ENCODE measurements at places on chromosomes 7 and 10. TPM values are rescaled to one million over a fixed set of nuclear protein-coding genes. Genes with fewer than 3 reads are reported as not detected.

DNA sequence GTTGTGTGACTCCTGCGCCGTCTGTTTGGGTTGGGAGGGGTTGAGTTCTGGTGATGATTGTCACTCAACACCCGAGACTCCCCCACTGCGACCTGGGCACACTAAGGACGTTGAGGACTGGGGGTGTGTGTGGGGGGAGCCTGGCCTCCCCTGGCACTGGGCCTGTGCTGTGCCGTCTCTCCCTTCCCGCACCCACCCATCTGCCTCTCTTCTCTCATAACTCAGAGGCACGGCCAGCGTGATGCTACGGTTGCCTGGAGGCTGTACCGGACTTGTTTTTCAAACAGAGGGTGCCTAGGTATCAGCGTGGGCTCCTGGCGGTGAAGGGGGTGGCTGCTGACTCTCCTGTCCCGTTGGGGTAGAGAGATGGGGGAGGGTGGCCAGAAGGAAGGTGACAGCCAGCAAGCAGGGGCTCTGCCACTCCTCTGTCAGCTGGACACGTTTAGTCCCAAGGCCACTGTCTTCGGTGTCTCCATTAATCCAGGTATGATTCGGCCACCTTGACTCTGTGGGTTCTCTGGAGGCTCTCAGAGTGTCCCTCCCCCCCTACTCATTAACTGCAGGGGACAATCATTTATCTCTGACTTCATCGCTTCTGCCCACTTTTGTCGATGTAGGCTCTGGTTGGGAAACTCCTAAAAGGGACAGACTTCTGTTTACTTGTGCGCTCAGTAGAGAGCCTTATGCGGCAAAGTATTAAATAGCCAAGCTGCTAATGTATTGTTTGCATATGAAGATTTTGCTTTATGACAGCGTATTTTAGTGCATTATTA lies 56.5 kb upstream of the PFKFB3 start:
- DNase-seq, result no peak

DNA sequence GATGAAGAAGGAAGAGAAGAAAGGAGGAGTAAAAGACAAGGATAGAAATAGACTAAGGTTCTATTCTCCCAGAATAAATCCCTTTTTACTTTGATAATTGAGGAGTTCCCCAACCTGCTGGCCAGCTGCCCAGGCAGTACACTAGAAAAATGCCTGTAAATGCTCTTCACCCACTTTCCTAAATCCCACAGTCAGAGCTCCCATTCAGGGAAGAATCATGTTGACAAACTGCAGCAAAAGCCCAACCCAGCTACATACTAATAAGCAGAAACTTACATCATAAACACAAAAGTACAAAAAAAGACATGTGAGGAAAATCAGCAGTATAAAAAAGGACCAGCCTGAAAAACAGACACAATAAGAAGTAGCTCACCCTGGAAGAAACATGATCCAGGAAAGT lies 15.8 kb upstream of the KDM7A start:
- no peak for DNase-seq

GRCh38 chr10:75475460-75476182 lies 44.2 kb downstream of the LRMDA start:
- no peak for DNase-seq

GRCh38 chr10:98404571-98405359 lies 10.2 kb downstream of the PYROXD2 start:
- peak; percentile 34 for DNase-seq

DNA sequence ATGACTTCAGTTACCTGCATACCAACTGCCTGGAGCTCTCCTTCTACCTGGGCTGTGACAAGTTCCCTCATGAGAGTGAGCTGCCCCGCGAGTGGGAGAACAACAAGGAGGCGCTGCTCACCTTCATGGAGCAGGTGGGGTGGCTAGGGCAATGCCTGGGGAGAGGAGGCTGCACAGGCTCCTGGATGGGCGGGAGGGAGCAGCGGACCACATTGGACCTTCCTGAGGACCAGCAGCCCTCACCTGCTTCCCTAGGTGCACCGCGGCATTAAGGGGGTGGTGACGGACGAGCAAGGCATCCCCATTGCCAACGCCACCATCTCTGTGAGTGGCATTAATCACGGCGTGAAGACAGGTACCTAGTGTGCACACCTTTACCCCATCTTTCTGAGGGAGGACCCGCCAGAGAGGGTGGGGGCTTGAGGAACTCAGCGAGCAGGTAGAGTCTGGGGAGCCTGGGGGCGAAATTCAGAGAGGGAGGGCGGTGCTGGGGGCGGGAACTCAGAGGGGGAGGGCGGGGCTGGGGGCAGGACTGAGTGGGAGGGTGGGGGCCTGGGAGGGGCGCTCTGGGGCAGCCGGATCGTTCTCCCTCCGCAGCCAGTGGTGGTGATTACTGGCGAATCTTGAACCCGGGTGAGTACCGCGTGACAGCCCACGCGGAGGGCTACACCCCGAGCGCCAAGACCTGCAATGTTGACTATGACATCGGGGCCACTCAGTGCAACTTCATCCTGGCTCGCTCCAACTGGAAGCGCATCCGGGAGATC lies 9.0 kb downstream of the AEBP1 start:
- DNase-seq, result peak; percentile 84

DNA sequence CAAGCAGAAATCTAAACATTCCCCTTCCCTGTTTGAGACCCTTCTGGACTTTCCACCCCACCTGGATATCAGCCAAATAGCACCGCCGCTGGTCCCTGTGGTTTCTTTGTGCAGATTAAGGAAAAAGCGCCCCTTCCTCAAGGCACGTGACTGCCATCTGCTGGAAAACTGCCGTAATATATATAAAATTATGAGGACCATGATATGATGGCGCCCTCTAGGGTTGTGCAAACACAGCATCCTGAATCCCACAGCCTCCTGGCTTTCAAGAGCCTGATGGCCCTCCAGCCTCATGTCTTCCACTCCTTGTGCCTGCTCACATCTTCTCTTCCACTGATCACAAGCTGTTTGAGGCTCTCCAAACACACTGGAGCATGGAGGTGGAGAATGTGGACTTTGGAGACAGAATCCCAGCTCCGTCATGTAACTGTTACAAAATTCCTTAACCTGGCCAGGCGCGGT lies 121.3 kb downstream of the MYL10 start:
- DNase-seq, result peak; percentile 67

DNA sequence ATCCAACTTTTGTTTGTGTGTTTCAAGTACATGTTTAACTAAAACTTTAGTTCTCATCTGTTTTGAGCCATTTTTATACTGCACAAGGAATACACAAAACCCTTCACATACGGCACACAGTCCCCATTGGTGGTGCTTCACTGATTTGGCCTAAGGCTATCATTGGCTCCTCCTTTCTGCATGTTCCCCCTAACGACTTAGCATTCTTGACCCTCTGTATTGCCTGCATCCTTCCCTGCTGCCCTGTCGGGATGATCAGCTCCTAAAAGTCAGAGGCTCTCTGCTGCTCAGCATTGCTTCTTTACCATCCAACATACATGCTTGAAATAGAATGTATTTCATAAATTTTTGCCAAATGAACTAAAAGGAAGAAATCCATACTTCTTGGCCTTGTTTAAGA lies 111.4 kb upstream of the ABCB5 start:
- DNase-seq, result no peak

DNA sequence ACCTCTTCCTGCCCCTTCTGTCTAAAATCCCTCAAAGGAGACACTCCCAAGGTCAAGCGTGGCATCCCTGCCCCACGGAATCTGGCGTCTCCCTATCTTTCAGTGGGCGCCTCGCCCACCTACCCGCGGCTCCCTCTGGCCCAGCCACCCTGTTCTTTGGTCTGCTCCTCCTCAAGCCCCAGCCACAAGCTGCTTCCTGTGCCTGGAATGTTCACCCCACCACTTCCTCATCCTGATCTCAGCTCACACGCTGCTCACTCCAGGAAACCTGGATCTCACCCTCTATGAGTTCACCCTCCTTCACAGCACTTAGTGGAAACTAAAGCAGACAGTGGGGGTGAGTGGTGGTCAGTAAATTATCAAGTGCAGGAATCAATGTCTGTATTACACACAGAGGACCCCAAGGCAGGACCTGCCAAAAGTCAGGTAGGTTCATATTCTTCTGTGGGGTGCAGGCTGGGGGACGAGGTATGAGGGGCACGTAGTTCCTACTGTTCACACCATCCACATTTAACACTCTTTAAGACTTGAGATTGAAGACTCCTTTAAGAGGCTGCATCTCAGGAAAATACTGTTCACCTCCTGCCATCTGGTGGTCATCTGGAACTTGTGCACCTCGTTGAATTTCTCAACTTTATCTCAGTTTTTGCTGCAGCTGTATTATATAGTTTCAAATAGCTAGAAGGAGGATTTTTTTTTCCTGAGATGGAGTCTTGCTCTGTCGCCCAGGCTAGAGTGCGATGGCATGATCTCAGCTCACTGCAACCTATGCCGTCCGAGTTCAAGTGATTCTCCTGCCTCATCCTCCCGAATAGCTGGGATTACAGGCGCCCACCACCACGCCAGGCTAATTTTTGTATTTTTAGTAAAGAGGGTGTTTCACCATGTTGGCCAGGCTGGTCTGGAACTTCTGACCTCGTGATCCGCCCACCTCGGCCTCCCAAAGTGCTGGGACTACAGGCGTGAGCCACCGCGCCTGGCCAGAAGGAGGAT lies 166.6 kb downstream of the ARHGAP21 start:
- peak; percentile 52 for DNase-seq

- no peak for DNase-seq
Measured at GRCh38 chr10:110069502-110069982, 61.8 kb downstream of the ADD3 start.

GRCh38 chr10:7541137-7542087 lies 125.4 kb downstream of the ITIH5 start:
- DNase-seq, result no peak

GRCh38 chr10:73819513-73820093 lies 8.2 kb upstream of the NDST2 start:
- no peak for DNase-seq

GRCh38 chr10:21406595-21407193 lies 118.8 kb downstream of the SKIDA1 start:
- peak; percentile 34 for DNase-seq

DNA sequence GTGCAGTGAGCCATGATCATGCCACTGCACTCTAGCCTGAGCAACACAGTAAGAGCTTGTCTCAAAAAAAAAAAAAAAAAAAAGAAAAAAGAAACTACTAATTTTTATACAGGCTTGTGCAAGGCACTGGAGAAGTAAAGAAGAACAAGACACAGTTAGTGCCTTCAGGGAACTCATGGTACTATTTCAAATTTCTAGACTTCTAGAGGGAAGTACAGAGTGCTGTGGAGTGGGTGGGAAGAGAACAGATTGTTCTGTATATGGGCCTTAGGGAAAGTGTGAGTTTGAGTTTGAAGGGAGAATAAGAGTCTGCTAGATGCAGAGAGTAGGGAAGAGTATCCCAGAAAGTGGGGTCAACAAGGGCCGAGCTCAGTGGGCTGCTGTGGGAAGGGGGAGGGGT lies 234.8 kb downstream of the PHTF2 start:
- DNase-seq, result no peak

DNA sequence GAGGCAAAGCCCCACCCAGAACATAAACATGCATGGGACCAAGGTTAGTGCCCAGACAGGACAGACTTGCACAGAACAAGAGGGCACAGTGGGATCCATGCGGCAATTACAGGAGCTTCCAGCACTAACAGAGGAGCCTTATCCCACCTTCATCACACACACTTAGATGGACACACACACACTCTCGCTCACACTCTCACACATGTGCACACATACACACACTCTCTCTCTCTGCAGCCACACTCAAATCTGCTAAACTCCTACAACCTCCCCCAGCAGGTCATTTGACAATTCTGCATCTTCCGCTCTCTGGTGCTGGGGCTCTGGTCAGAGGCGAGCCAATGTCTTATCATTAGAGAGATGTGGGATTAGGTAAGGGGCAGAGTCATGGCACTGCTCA lies 120.5 kb downstream of the UBE2H start:
- no peak for DNase-seq

DNA sequence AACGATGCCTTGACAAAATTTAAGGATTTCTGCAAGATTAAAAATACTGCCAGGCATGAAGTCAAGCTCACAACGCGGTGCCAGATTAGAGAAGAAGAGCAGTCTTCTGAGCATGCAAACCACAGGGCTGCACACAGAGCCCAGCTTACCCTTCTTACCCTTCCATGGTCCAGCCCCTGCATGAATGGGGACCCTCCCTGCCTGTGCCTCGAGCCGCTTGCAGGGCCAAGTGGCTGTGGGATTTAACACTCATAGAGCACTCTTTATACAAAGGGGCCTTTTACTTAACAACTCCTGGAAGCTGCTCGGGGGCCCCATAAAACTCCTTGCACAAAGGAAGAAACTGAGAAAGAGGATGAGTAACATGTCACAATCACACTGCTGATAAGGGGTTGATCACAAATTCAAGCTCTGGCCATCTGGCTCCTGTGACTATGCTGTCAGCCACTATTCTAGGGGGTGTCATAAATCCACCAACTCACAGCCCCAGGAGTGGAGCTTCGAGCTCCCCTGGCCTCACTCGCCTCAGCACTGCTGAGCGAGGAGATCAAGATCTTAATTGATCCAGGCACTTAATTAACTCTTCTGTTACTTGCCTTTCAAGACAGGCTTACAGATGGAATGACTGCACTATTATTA lies 514.8 kb downstream of the TNS3 start:
- DNase-seq, result no peak

GRCh38 chr7:102140952-102141370 lies 145.7 kb upstream of the SH2B2 start:
- no peak for DNase-seq

DNA sequence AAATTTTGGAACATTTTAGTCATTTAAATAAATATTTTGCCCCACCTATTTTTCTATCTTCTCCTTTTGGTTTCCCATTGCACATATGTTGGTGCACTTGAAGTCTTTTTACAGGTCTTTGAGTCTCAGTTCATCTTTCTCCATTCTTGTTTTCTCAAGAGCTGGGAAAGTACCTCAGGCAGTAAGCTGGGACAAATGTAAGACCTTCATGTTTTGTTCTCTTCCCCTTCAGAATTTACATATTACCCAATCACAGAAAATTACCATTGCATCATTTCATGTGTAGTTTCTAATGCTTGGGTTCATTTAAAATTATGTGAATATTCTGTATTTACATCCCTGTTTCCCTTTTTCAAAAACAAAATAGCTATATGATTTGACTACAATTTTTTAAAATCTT lies 1150.0 kb upstream of the POT1 start:
- DNase-seq, result no peak

GRCh38 chr7:70573696-70574095 lies 558.2 kb upstream of the GALNT17 start:
- no peak for DNase-seq

SPACDR gene
- 0.12 TPM for polyA plus RNA-seq

LMBR1 gene
- polyA plus RNA-seq, result 50.9 TPM

SPRN gene
- polyA plus RNA-seq, result not detected

C10orf71 gene
- 1.1 TPM for polyA plus RNA-seq

GAD2 gene
- not detected for polyA plus RNA-seq

ANKRD7 gene
- not detected for polyA plus RNA-seq

STK31 gene
- polyA plus RNA-seq, result 0.20 TPM

SEMA3E gene
- not detected for polyA plus RNA-seq

ARHGEF35 gene
- polyA plus RNA-seq, result not detected

FAM25A gene
- polyA plus RNA-seq, result not detected

METTL27 gene
- 0.35 TPM for polyA plus RNA-seq

CDC14C gene
- not detected for polyA plus RNA-seq

TRPV5 gene
- polyA plus RNA-seq, result not detected
